ENCODE measurements at places on chromosomes 1 and 21.

DNA sequence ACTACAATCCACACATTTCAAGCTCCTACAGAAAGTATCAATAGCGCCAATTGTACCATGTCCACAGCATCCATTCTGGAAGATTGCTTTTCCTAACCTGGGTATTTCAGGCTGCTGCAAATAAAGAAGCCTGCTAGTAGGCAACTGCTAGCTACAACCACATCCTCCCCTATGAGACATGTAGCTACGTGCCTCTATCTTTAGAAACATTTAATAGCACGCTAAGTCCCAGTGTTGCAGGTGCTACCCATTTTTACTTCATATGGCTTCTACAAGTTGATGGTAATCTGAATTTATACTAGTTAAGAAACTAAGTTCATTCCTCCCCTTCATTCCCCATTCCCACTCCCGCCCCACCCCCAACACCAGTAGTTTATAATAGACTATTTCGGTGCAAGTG, 7.4 kb upstream of the AMPD1 start:
- DNase-seq: no peak

DNA sequence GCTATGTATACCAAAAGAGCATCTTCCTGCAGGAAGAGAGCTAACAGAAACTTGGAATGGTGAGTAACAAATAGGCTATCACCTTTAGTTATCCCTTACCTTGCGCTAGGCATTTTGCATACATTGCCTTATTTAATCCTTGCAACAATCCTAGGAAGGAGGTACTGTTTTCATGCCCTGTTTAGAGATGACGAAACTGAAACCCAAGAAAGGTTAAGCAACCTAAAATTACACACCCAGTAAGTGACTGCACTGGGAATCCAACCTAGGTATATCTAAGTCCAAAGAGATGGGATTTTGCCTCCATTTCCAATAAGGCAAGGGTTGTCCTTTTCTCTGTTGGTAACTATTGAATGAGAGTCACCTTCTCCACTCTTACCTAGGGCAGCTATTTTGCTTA, 144.5 kb downstream of the TM2D1 start:
- DNase-seq: no peak

GRCh38 chr21:46021978-46022544, 40.5 kb downstream of the COL6A1 start:
- no peak for DNase-seq

- DNase-seq: peak; percentile 28
Observed at GRCh38 chr1:223843934-223844786, 1.6 kb downstream of the TP53BP2 start.

- no peak for DNase-seq
Observed at GRCh38 chr1:169529068-169529642, 43.4 kb upstream of the SLC19A2 start.

GRCh38 chr1:113980110-113980509, 836 bp downstream of the OLFML3 start:
- no peak for DNase-seq

GRCh38 chr1:93061895-93062792, 16.9 kb upstream of the MTF2 start:
- peak; percentile 44 for DNase-seq

DNA sequence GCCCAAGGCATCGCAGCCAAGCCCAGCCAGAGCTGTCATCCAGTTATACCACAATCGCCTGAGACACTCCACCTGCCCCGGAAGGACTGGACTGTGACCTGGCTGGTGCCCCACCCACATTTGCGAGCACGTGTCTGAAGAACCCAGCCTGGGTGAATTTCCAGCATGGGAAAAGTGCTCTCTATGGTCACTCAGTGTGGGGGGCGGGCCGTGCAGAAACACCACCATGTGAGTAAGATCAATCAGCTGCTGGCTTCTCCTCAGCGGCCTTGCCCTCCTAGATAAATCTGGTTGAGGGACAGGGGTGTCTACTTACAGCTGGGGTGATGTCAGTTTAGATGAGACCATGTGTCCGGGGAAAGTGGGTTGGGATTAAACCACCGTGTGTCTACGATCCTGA, 44.8 kb downstream of the URB1 start:
- no peak for DNase-seq

DNA sequence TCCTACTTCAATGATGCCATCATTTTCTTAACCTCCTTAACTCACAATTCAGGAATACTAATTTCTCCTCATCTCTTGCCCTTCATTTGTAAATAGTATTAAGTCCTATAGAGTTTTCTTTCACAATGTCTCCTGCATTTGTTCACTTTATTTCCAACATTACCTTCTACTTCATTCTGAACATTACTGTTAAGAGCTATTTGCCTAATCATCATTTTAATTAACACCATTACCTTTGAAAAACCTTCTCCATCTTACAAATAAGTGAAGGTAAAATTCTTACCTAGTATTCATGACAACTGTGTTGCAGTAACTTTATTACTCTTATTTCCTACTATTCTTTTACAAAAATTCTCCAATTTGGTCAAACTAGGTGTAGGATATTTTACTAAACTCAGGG, 137.7 kb downstream of the COQ8A start:
- no peak for DNase-seq

- no peak for DNase-seq
Observed at GRCh38 chr1:9275567-9276034, 17.1 kb upstream of the SPSB1 start.

- DNase-seq: no peak
Observed at GRCh38 chr1:233140974-233141373, 154.6 kb downstream of the PCNX2 start.

GRCh38 chr1:226408285-226409184, 642 bp upstream of the PARP1 start:
- no peak for DNase-seq

DNA sequence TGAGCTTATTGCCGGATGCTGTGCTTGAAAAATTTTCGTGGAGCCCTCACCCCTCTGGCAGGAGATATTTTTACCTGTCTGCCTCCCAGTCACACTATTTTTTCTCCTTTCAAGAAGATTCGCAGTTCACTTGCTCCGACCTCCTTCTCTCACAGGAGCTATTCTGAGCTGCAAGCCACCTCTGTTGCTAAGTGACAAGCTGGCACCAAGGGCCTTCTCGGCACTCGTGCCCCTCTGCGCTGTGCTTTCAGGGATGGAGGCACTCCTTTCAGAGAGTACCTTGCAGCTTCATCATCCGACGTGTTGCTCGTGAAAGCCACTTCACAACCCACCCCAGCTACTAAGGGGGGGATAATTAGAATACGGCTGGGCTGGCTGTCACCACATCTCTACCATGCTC, 11.6 kb downstream of the SLC6A17 start:
- DNase-seq: no peak

- no peak for DNase-seq
Observed at GRCh38 chr1:230587061-230587460, 55.2 kb upstream of the COG2 start.

DNA sequence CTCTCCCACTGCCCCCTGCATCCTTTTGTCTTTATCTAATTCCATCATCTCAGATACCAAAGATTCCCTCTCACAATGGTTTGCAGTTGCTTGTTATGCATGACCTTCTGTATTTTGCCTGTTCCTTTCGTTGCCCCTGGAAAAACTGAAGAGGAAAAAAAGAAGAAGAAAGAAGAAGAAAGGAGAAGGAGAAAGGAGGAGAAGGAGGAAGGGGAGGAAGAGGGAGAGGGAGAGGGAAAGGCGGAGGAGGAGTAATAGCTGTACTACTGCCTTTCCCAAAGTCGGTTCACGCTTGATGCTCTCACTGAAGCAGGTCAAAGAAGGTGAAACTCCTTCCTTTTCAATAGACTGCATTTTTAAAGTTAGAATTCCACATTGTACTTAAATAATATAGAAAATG, 513.8 kb downstream of the PTPRC start:
- no peak for DNase-seq

- no peak for DNase-seq
Observed at GRCh38 chr21:43885721-43886120, 20.7 kb downstream of the AGPAT3 start.

DNA sequence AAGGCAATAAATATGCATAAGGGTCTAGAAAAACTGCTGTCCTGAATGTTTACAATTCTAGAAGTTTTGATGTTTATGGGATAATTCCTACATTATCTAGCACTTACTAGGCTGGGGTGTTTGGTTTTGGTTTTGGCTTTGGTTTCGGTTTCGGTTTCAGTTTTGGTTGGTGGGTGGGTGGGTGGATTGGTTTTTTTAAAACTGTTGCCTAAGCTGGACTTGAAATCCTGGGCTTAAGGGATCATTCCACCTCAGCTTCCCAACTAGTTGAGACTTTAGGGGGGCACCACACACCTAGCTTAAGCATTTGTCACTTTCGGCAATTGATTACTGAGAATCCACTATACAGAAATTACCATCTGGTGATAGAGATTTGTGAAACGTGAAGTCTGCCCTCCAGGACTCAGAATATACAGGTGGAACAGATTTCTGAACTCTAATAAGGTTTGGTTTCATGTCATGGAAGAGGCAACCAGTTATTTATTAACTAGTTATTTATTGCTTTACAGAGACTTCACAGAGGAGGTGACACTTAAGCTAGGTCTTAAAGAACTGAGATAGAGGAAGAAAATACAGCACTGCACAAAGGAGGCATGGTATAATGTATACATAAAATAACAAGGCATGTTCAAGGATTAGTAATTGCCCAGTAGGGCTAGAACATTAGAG, 69.6 kb downstream of the PIK3R3 start:
- DNase-seq: no peak

DNA sequence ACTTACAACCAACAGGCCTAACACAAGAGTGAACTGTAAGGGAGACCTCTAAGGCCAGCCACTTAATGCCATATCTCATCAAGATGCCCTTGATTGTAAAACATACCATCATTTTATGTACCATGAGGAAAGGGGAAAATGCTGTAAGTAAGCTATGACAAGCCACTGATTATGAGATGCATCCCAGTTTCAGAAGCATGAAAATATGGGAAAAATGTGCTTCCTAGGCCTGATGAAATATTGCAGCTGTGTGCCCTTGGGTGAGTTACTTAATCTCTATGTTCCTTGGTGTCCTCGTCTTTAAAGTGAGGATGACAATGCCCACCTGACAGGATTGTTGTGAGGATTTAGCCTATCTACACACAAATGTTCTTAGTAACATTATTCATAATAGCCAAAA, 28.9 kb downstream of the H3-3A start:
- DNase-seq: no peak

DNA sequence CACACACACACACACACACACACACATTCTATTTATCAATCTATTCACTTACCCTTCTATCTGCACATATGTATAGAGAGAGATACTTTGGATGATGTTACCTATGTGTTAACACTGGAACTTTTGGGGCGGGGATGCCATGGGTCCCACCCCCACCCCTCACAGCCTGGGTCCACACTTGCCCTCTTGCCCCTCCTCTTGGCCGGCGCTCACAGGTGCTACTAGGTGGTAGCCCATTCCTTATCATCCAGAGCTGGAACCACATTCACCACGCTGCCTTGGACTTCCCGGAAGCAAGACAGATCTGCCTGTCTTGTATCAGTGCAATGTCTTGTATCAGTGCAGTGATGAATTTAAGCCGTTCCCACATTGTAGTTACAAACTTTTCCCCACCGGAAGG, 85.1 kb downstream of the LBR start:
- DNase-seq: no peak

DNA sequence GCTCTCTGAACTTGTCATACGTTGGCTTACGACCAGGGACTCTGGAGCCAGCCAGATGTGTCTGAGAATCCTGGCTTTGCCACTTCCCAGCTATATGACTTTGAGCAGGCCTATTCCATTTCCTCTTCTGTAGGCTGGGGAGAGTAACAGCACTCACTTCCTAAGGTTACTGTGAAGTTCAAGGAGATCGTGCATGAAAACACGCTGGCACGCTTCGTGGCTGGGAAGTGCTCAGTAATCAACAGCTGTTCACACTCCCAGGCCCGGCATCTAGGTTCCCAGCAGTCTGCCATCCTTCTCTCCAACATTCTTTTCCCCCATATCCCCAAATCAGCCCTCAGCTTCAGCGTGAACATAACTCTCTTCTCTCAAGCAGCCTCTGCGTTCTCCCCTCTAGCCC, 2.0 kb downstream of the ASCL5 start:
- DNase-seq: no peak

GRCh38 chr1:224726441-224727182, 110.5 kb downstream of the CNIH3 start:
- no peak for DNase-seq

- no peak for DNase-seq
Observed at GRCh38 chr1:40848530-40849189, 13.5 kb downstream of the CITED4 start.

GRCh38 chr1:107323784-107324183, 182.9 kb downstream of the NTNG1 start:
- DNase-seq: no peak

DNA sequence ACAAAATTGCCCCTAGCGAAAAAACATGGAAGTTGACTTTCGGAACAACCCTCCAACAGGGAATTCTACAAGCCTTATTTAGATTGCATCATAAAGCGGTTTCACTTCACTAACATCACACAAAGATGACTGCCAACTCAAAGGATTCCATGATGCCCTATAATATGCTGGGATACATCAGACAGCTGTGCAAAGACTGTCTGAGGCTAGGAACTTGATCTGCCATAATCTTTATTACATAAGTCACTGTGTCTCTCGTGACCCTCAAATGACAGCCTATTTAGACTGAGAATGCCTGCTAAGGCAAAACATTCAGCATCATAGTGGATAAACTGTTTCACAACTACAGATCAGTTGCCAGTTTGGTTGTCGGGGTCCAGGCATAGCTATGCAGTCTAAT, 23.8 kb downstream of the FH start:
- DNase-seq: no peak

DNA sequence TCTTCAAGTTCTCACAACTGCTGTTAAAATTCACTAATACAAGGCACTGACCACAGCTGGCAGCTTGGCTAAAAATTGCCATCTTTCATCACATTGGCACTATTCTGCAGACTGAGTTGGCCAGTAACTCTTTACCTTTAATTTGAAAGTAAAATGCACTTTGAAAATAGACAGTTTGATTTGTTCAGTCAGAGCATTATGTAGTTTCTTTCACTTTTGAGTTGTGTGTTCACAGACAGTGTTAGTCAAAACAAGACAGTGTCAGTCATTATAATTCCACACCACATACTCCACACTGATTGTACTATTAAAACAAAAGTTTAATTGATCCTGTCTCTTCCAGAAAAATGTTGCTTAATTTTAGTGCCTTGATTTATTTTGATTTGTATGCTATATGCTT, 160.7 kb downstream of the SDCCAG8 start:
- DNase-seq: no peak

GRCh38 chr1:228972576-228972975, 237.3 kb downstream of the RHOU start:
- no peak for DNase-seq

- DNase-seq: no peak
Observed at GRCh38 chr1:232132572-232132971, 497.4 kb downstream of the SIPA1L2 start.

- no peak for DNase-seq
Observed at GRCh38 chr1:190084552-190084951, 393.1 kb downstream of the BRINP3 start.

GRCh38 chr1:223748405-223748772, 36.0 kb downstream of the CAPN2 start:
- DNase-seq: no peak

GRCh38 chr1:201481761-201482493, 12.9 kb upstream of the PHLDA3 start:
- DNase-seq: peak; percentile 74
